Activated naive CD4-positive, alpha-beta T cell (primary cell): ENCODE measurements at places on chromosomes 7 and 10.

- no peak for DNase-seq
Observed at GRCh38 chr10:35569111-35569707, 35.9 kb upstream of the GJD4 start.

- no peak for DNase-seq
Observed at GRCh38 chr10:108039821-108040584, 875.5 kb upstream of the SORCS1 start.

DNA sequence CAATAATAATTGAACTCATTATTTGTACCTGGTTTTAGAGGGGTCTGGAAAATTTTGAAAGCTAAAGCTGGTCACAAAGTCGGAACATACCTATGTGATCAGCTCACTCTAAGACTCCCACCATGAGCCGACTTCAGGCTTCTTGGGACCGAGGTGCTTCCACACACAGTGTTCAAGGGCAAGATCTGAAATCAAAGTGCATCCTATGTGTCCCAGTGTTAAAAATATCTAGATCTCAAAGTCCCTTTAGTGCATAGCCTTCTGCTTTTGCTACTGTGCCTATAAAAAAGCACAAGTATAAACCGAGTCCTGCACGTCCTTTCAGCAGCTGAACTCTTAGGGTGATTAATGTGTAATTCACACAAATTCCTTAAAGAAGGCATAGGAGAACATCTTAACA lies 43.5 kb upstream of the FXYD4 start:
- DNase-seq: no peak

GRCh38 chr10:13351340-13351915 lies 3.3 kb upstream of the SEPHS1 start:
- DNase-seq: no peak

- DNase-seq: no peak
Observed at GRCh38 chr10:1492641-1493040, 244.7 kb downstream of the ADARB2 start.

- no peak for DNase-seq
Observed at GRCh38 chr7:1010226-1010625, 27.2 kb downstream of the CYP2W1 start.

GRCh38 chr7:22604246-22604645 lies 104.3 kb upstream of the STEAP1B start:
- no peak for DNase-seq

DNA sequence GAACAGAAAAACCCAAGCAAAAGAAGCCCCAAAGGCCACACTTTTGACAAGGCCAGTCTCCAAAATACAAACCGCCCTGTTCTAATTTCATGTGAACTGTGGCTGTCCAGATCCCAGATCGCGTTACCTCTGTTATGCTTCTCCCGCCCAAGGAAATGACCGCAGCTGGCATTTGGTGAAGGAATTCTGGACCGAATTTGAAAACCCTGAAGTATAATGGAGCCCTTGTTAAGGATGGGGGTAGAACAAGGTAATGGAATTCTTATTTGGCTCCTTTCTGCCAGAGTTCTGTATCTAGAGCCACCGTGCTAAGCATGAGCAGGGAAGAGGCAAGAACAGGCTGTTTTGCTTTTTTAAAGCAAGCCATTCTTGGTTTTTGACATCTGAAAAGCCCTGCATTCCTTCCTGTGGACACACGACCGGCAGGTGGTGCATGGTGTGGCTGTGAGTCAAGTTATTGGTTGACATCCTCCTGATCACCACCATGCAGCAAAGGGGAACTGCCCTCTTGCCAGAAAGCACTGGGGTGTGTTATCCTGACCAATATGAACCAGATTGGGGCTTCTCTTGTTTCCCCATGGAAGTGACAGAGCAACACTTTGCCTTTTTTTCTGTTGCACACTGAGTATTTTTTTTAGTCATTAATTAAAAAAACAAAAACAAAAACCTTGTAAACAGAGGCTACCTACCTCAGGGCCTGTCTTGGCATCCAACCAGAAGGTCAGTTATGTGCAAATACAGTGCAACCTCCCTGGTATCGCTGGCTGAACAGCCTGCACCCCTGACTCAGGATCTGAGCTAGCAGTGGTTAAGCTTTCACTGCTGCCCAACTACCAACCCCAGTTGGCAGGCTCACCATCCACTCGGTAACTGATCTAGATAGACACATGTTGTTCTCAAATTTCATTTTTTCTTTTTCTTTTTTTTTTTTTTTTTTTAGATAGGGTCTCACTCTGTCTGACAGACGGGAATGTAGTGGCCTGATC lies 14.2 kb downstream of the UCMA start:
- DNase-seq: no peak

GRCh38 chr10:78033637-78034470 lies at the start of gene RPS24:
RPS24 (plus strand) TSS chr10:78033863; CDS start chr10:78033902, 39 bp downstream.
- peak; percentile 73 for DNase-seq

- no peak for DNase-seq
Observed at GRCh38 chr7:47561715-47562446, 20.0 kb downstream of the TNS3 start.

GRCh38 chr7:68684996-68685395 lies 913.3 kb upstream of the AUTS2 start:
- DNase-seq: no peak

DNA sequence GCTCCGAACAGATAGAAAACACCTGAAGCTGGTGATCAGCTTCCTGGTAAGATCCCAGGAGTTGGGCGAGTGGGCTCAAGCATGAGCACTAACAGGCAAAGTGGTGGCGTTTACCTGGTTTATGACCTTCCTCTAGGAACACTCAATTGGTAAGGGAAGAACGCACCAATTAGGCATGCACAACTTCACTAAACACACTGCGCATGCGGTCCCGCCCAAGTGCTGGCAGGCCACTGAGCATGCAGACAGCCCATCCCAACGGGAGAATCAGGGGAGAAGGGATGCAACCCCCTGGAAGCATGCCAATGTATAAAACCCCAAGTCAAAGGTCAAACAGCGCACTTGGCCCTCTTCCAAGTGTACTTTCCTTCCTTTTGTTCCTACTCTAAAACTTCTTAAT lies 70.4 kb downstream of the LYZL2 start:
- DNase-seq: no peak
